ENCODE measurements at places on chromosomes 16 and 17. TPM values are rescaled to one million over a fixed set of nuclear protein-coding genes. Genes with fewer than 3 reads are reported as not detected.

The PIRT gene
- not detected for total RNA-seq

The PRM1 gene
- total RNA-seq, result not detected

The TSPAN10 gene
- total RNA-seq, result 0.29 TPM

The MYCBPAP gene
- total RNA-seq, result 0.61 TPM

The ST6GALNAC2 gene
- 5.5 TPM for total RNA-seq

The GDPD1 gene
- total RNA-seq, result 1.2 TPM

The SPOP gene
- 44.2 TPM for total RNA-seq

The LPO gene
- total RNA-seq, result not detected

GRCh38 chr16:85616607-85617321, 3.6 kb downstream of the GSE1 start:
- DNase-seq, result no peak

- no peak for DNase-seq
Observed at GRCh38 chr16:28003021-28003865, 60.3 kb downstream of the GSG1L start.

- no peak for DNase-seq
Observed at GRCh38 chr17:69516911-69517310, 102.4 kb downstream of the MAP2K6 start.

GRCh38 chr17:40190197-40191021, 13.1 kb downstream of the RAPGEFL1 start:
- no peak for DNase-seq

DNA sequence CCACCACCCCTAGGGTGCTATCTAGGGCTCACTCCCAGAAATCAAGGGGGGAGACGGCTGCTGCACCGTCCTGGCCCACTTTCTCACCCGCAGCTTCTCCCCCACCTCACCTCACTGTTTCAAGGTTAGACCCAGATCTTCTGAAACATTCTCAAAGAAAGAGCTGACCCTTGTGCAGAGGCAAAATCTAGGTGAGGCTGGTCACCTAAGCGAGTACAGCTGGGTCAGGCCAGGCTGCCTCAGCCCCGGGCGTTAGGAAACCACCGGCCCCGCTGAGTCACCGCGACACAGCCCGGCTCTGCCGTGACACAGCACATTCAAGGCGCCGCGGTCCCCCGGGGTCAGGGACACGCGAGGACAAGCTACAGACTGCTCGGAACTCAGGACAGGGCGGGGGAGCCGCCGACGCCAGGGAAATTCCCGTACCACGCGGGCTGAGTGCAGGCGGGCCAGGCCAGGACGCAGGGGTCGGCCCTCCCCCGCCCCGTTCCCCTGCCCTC, 27.1 kb downstream of the GNPTG start:
- DNase-seq, result peak; percentile 96

GRCh38 chr16:22924492-22924891, 110.5 kb downstream of the HS3ST2 start:
- no peak for DNase-seq

DNA sequence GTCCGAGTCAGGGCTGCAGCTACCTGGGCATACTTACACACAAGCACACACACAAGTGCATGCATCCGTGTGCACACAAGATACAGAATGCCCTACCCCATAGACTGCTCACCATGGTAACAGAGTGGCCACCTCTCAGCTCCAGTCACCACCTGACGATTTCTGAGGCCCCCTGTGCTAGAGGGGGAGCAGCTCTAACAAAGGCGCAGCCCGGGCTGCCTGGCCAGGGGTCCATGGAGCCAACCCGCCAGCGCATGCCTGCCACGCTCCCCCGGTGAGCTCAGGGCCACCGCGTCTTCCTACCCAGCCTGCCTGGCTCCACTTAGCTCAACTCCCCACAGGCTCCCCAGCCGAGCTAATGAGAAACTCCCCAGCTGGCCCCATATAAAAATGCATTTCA, 75.5 kb downstream of the ZNF423 start:
- no peak for DNase-seq

DNA sequence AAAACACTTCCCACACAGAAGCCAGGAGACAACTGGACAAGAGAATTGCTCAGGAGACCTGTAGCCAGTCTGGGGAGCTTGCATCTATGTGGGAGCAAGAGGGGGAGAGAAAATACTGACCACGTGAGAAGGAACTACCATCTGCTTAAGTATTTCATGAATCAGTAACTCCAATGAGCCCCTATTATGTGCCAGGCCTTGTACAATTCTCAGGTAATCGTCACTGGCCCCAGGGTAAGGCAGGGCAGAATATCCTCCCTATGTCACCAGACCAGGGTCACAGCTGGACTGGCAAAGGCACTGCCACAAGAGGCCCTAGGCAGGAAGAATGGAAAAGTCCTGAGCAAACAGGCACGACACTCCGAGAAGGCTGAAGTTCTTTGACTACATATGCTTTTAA, 25.9 kb downstream of the USP7 start:
- no peak for DNase-seq

GRCh38 chr17:6092903-6093468, 22.8 kb downstream of the WSCD1 start:
- DNase-seq, result no peak

DNA sequence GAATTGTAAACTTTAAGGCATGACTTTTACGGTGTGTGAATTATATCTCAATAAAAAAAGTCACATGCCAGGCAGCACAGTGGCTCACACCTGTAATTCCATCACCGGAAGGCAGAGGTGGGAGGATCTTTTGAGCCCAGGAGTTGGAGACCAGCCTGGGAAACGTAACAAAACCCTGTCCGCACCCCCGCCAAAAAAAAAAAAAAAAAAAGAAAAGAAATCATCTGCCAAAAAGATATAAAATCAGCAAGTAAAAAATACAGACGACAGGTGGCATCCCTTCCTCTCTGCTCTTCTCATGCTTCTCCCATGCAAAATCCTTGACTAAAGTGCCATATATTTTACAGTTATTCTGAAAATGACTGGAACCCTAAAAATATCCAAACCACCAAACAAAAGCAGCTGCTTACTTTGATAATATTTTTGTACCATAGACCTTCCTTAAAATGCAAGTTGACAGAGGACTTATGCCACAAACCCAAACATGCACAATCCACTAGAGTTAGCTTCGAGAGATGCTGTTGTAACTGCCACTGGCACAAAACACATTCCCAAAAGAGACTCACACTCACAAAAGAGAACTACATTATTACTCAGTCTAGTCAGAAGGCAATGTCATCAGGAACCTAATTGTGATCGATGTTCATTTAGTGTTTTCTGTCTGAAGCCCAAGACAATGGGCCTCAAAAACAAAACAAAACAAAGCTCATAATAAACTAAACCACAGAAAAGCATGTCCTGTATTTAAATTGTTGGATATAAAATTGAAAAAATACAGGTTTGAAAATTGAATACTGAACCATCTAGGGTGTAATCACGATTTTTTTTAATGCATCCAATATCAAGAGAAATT, 2.4 kb downstream of the CRLF3 start:
- DNase-seq, result no peak

- DNase-seq, result peak; percentile 73
Observed at GRCh38 chr17:6574687-6575595, 18.6 kb upstream of the PITPNM3 start.

DNA sequence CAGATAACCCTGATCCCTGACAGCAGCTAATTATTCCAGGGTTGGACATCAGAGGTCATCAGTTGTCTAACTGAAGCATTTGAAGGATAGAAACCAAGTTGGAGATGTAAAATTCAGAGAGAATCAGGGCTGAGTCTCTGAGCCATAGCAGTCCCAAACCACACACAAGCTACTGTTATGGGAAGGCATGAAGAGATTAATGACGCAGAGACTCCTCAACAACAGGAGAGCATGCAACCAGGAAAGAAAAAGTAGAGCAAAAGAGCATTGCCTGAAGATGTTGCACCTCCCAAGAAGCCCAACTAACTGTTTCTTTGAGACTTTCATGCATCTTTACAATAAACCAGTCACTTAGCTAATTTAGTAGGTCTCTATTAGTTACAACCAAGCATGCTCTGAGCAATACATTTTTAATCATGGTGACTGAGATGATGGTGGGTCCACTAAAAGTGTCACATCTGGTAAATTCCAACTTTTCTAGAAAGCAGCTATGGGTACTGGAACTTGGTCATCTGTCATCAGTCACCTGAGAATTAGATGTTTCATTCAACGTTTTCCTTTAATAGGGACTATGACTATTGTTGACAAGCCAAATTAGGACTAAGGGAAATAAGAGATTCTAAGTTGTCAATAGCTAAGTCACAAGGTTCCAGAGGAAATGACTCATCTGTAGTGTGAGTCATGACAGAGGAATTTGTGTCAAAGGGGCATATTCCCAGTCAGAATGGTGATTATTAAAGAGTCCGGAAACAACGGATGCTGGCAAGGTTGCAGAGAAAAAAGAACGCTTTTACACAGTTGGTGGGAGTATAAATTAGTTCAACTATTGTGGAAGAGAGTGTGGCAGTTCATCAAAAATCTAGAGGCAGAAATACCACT, 239.8 kb downstream of the CHD9NB start:
- no peak for DNase-seq

- DNase-seq, result no peak
Observed at GRCh38 chr16:88846088-88846487, 10.7 kb downstream of the GALNS start.

GRCh38 chr16:29815032-29815721, 775 bp upstream of the PAGR1 start:
- DNase-seq, result no peak

DNA sequence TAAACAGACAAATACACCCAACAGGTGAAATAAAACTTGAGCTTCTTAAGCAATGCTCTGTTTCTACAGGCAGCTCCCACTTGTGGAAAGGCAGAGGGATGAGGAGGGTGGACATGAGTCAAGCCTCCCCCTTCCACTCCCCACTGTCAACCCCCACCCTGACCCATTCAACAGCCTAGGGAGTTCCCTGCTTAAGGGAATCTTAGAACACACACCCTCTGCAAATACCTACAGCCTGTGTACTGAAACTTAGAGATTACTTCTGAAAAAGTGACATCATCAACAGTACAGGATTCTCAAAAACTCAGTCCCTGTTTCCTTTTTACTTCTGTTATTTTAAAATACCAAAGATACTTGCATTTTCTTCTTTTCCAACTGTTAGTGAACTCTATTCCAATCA, 345.4 kb downstream of the SOX9 start:
- DNase-seq, result peak; percentile 8

DNA sequence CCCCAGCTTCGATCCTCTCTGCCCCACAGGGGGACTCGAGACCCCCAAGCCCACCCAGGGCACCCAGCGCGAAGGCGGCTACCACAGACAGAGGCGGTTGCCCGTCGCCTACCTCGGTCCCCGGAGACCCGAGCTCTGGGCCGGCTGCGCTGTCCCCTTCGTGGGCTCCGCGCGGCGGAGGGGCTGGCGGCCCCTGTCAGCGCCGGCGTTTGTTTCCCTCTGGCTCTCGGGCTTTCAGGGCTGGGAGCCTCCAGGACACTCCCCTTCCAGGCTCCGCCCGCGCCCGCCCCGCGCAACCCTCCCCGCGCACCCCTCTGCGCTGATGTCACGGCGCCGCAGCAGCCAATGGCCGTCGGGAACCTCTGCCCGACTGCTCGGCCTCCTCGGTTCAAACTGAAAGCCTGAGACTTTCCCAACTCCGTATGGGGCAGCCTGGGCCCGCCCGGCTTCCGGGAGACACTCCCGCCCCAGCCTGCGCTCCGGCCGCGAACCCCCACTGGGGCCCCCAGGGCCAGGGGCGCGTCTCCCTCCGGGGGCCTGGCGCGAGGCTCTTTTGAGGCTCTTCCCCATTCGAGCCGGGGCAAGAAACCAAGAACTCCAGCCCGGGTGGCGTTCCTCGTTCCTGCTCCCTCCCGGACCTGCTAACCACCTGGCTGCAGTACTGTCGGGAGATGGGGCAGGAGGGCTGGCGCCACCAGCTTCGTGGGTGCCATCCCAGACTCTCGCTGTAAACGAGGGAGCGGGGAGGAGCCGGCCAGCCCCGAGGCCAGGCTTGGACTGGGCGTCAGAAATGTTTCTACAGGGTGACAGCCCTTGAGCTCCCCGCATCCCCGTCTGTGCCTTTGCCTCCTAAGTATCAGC, at the start of gene CDC42EP4:
CDC42EP4 (minus strand) TSS at position 221 of the 861 bp plus-strand sequence. CDS start 25,501 bp downstream, outside the sequence.
- peak; percentile 99 for DNase-seq

DNA sequence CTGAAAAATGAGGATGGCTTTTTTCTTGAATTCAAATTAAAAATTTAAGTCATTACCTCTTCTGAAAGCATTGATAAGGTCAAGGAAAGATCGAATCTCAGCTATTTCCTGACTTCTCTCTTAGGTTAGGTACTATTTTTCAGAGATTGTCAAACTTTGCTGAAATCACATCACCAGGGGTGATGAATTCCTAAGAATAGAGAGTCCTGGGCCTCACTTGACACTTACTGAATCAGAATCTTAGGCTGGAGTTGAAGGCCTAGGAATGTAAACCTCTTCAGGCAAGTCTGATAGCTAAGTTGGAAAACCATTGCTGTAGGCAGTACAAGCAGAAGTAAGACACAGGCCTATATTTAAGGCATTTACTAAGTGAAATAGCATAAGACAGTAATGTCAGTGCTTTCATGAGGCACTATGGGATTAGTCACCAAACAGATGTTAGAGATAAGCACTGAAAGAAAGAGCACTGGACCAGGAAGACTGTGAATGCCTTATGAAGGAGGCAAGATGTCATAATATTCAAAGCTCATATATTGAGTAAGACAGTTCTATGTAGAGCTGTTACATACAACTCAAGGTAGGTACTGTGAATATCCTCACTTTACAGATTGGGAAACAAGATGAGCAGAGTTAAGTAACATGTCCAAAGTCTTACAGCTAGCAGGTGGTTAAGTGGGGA, 21.5 kb downstream of the DCAF7 start:
- no peak for DNase-seq

DNA sequence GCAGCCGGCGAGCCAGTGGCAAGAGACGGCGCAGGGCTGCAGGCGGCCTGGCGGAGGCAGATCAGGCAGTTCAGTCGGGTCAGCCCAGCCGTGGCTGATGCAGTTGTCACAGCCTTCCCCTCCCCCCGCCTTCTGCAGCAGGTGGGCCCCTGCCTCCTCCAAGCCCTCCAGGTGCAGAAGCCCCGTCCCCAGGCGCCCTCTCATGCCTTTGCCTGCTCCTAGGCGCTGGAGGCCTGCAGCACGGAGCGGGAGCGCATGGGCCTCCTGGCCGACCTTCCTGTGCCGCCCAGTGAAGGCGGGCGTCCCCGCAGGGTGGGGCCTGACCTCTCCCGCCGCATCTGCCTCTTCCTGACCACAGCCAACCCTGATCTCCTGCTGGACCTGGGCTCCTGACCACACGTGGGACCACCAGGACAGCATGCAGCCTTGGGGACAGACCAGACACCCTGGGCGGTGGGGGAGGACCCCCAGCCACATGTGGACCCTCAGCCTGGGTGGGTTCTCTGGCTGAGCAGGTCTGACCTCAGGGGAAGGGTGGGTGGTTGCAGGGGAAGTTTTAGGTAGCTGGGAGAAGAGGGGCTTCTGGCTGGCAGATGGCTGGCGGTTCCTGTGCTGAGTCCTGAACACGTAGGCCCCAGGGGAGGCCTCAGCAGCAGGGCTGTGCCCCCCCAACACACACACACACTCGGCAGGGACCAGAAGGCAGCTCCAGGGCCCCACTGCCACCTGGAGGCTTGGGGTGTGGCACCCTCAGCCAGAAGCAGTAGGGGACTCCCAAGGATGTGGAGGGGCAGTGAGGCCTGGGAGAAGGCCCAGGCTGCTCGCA, 3.1 kb upstream of the MRPS34 start:
- DNase-seq, result no peak

- DNase-seq, result no peak
Observed at GRCh38 chr17:61395409-61395982, 4.1 kb upstream of the TBX2 start.

GRCh38 chr17:74159226-74159840, 44.1 kb upstream of the RPL38 start:
- DNase-seq, result peak; percentile 37
